ENCODE measurements at places on chromosomes 5 and 9.

- no peak for DNase-seq
Measured at GRCh38 chr5:137092831-137093230, 406.3 kb downstream of the SPOCK1 start.

- no peak for DNase-seq
Measured at GRCh38 chr5:82246960-82247574, 31.1 kb downstream of the RPS23 start.

- DNase-seq = no peak
Measured at GRCh38 chr9:134989206-134990065, 71.7 kb upstream of the FCN1 start.

DNA sequence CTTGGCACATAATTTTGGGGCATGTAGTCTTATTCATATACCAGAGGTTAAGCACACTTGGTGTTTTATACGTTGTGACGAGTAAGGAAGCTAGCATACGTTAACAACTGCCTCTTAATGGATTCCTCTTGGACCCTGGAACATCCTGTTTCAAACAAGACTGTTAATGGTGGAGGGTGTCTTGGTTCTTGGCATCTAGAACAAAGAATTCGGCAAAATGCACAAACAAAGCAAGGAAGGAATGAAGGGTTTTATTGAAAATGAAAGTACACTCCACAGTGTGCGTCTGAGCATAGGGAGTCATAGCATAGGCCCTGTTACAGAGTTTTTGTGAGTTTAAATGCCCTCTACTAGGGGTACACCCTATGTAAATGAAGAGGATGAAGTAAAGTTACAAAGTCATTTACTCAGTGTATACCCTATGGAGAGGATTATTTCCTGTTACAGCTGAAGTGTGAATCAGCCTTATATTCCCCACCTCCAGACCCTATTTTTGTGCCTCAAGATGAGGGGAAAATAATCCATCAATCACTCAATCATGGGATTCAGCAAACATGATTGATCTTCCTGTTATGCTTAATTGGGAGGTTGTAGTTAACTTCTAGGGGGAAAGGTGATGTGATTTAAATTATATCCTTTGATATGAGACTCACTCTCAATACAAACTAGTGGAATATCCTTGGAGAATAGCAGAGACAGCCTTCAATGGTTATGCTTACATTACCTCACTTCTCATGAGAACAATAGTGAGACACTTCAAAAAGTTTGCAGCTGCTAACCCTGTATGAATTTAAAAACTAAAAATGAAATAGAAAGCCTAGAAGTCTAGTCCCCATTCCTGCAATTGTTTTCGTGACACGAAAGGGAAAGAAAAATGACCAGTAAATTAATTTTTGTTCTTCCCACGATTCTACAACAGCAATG lies 84.9 kb upstream of the MYO10 start:
- no peak for DNase-seq

DNA sequence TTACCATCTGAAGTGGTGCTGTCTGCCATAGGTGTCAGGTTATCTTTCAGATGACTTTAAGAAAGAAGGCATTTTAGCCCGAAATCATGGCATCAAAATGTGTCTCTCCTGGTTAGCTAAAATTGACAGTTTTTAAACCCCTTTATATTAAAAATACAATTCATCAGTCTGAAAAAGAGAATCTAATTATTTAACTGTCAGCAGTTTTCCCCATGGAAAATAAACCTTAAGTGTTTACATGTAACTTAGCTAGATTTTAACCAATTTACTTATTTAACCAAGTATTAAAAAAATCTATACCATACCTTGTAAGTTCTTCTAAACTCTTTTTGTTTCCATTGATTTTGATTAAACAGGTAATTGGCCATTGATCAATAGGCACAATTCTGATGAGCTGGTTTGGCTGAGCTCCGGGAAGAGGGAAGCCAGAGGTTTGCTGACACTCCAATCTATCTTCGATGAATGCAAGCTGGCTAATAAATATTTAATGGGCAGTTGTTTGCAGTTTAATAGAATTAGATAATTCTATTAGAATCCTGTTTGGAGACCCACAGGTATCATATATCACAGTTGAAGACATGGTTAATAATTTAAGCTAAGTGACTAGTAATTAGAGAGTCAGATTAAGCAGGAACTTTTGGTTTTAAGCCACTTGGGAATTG lies 114.0 kb downstream of the MAT2B start:
- DNase-seq = no peak

DNA sequence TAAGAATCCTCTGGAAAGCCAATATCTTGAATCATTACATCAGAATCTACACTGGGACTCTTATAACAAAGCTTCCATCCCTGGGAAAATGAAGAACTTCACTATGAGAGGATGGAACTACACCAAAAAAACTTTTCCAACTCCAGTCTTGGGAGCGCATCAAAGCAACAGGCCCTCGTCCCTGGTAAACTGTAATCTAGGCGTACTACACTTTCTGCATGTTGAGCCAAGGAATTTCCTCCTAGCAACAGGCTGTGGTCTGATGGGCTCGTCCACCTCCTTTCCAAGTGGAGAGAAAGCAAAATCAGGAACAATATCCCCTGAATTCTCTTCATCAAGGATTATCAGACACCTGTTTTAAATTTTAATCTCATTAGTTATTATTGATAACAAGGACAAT lies 94.1 kb downstream of the NFIB start:
- no peak for DNase-seq
